ENCODE measurements at places on chromosomes 3 and 15.

GRCh38 chr15:101267320-101268104 is 9.8 kb downstream of the SELENOS start:
- no peak for DNase-seq

GRCh38 chr3:44832032-44832431 is 29.7 kb upstream of the TMEM42 start:
- DNase-seq = no peak

DNA sequence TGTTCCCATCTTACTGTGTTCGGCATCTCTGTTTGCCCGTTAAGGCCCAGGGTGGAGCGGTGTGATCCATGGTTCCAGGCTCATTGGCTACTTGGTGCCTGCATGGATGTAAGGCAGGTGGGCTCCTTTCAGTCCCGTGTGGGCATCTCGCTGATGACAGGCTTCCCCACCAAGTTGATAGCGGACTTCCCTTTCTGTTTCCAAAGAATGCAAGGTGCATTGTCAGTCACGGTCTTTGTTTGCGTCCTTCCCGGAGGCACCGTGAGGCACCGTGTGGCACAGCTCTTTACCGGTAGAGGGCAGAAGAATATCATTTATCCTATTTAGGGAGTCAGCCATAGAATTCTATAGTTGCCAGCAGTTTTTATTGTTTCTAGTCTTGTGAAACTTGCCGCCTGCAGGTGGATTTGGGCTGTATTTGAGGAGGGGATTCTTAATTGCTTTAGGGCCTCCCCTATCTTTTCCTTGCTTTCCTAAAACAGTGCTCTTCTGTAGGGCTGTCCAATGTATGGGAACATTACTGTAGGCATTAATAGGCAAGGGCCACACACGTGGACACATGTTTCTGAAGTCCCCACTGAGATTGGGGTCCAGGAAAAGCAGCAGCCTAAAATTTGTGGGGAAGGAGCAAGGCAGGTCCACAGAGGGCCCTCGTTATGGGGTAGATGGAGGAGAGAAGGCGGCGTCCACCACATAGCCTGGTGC is 244.1 kb downstream of the SLCO3A1 start:
- peak; percentile 21 for DNase-seq

DNA sequence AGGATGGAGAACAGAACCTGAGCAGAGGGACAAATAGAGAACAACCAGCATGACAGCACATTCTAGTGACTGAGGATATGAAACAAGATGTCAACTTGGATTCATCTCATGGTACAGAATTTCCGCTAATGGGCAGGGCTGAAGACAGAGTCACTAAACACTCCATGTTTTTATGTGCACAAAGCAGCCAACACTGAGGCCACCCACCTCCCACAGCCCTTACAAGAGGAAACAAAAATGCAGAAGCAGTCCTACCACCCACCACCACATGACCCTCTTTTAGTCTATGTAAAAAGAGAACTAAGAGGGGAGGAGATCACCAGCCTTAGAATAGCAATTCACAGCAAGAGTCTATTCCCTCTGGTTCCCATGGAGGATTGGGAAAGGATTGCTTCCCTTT is 131.4 kb upstream of the UBE2E2 start:
- DNase-seq = no peak

DNA sequence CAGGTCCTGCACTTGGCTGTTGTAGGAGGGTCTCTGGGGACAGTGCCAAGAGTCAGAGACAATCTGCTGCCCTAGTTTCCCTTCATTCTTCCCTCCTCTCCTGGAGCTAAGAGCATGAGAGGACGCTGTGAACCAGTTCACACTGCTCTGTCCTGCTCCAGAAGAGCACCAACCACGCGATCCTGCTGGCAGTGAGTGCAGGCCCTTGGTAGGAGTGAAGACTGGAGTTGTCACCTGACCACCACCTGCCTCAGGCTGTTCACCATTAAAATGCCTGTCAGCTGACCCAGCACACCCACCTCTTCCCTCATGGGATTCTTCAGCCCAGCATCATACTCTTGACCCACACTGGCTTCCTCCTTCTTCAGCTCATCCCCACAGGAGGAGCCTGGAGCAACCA is 2.9 kb downstream of the TM6SF1 start:
- no peak for DNase-seq

DNA sequence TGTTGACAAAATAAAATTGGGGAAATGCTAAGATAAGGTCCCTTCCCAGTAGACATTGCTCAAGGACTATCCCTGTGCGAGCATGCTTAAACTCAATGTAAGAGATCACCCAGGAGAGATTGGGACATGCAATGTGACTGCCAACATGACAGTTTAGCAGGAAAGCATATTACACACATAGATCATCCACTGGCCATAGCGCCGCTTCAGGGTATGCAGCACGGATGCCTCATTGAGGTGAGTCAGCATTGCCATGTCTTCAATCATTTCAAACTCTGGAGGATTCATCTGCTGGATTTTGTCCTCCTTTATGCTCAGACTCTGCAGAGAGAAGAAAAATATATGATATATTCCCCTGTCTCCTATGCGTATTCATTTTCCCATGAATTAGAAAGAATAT is 8.9 kb downstream of the MYH15 start:
- no peak for DNase-seq
